ENCODE measurements at places on chromosomes 3 and 15.

DNA sequence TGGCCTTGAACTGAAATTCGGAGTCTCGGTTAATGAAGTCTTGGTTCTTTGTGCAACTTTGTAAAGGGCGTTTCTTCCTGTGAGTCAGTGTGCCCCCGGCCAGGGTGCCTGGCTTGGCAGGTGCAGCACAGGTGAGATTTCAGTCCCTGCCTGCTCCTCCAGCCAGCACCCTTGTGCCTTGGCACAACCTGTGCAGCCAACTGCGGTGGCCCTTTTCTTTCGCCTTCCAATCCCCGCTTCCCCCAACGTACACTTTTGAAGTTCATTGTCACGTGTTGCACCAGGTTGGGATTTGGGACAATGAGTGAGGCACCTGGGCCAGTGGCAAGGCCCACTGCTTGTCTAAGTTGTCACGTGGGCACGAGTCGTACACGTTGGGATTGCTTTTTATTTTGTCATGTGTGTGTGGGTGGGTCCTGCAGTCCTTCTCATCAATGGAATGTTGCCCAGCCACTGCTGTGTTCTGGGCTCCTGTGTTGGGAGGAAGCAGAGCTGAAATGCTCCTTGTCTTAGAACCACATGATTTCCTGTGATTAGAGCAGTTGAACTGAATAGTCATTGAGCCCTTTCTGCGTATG is 242.9 kb upstream of the BHLHE40 start:
- DNase-seq = no peak

GRCh38 chr3:144497452-144497851 is 525.8 kb downstream of the DIPK2A start:
- DNase-seq = no peak

DNA sequence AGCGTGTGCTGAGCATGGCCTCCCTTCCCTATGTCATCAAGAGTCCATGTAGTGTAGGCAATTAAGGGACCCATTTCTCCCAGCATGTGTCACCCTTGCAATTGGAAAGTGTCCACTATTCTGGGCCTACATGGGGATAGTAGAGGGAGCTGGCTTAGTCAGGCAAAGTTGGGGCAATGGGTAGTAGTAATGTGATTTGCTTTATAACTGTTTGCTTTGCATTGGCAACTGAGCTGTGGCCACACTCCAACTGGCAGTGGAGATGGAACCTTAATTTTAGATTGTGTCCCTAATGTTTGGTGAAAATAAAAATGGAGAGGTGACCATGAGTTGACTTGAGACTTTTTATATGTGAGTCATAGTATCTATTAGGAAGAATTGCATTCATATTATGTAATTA is 97.7 kb upstream of the SAMMSON start:
- no peak for DNase-seq

DNA sequence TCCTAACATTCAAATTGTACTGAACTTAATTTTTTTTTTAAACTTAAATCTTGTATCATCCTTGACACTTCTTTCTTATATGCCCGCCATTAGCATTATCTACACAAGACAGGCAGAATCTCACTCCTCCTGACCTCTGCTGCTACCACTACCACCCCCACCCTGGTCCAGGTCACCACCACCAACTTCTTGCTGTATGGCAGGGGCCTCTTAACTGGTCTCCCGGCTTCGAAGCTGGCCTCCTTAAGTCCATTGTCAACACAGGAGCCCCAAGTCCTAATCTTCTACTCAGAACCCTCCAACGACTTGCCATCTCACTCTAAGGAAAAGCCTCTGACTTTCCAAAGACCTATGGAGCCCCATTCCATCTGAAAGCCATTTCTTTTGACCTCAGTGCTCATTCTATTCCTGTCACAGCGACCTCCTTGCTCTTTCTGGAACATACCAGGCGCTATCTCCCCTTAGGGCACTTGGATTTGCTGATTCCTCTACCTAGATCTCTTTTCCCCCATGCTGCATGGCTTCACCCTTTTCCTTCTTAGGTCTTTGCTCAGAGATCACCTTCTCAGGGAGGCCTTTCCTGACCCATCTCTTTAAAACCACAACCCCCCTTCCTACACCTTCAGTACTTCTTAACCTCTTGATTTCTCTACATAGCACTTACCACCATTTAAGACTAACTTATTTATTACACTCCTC is 2.6 kb downstream of the PRC1 start:
- DNase-seq = no peak

DNA sequence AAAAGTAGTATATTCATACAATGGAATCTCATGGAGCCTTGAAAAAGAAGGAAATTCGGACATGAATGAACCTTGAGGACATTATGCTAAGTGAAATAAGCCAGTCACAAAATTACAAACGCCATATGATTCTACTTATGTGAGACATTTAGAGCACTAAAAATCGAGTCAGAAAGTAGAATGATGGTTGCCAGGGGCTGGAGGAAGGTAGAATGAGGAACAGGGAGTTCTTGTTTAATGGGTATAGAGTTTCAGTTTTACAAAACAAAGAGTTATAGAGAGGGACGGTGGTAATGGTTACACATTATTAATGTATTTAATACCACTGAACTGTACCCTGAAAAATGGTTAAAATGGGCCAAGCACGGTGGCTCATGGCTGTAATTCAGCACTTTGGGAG is 19.5 kb downstream of the UBXN7 start:
- DNase-seq = no peak

DNA sequence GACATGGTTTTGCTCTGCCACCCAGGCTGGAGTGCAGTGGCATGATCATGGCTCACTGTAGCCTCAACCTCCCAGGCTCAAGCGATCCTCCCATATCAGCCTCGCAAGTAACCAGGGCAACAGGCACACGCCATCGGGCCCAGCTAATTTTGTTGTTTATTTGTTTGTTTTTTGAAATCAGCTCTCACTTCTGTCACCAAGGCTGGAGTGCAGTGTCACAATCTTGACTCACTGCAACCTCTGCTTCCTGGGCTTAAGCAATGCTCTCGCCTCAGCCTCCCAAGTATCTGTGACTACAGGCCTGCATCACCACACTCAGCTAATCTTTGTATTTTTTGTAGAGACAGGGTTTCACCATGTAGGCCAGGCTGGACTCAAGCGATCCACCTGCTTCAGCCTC is 26.3 kb upstream of the PLCH1 start:
- no peak for DNase-seq

GRCh38 chr15:89143503-89144162 is 55.4 kb downstream of the ABHD2 start:
- no peak for DNase-seq

DNA sequence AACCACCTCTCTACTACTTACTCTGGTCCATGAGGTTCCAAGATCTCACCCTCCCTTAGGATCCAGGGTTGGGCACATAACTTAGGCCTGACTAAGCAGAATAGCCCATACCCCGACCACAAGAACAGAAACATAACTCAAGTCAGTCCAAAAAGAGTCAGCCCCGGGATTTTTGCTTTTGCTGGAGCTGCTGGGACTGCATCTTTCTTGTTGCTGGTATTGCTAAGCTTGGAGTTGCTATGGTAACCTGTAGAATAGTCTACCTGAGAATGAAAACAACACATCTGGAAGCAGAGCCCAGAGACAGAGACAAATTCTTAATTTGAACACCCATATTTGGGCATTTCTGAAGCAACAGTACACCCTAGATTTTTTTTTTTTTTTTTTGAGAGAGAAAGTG is 6.5 kb downstream of the RUBCN start:
- peak; percentile 59 for DNase-seq

DNA sequence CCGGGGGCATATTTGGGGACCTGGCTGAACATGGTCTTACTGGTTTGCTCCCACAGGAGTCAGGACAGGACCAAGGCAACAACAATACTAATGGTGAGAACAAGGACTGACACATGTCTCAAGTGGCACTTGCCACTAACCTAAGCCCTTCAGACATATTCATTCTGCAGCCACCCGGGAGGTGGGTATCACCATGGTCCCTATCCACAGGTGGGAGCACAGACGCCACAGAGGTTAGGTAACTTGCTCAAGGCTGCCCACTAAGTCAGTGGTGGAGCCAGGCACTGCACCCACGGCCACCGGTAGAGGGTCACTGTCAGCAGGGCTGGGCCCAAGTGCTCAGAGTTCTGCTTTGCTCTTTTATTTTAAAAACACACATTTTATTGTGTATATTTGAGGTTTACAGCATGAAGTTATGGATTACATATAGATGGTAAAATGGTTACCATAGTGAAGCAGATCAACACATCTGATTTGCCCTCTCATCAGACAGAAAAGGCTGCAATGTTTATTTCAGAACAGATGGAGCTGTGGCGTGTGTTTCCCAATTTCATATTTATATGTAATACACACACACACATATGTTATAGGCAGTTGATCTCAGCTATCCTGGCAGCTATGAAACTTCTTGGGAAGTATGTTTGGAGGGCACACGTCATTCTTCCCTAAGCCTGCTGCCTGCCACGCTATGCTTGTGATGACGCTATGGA is 30.0 kb upstream of the SLC41A3 start:
- DNase-seq = no peak

DNA sequence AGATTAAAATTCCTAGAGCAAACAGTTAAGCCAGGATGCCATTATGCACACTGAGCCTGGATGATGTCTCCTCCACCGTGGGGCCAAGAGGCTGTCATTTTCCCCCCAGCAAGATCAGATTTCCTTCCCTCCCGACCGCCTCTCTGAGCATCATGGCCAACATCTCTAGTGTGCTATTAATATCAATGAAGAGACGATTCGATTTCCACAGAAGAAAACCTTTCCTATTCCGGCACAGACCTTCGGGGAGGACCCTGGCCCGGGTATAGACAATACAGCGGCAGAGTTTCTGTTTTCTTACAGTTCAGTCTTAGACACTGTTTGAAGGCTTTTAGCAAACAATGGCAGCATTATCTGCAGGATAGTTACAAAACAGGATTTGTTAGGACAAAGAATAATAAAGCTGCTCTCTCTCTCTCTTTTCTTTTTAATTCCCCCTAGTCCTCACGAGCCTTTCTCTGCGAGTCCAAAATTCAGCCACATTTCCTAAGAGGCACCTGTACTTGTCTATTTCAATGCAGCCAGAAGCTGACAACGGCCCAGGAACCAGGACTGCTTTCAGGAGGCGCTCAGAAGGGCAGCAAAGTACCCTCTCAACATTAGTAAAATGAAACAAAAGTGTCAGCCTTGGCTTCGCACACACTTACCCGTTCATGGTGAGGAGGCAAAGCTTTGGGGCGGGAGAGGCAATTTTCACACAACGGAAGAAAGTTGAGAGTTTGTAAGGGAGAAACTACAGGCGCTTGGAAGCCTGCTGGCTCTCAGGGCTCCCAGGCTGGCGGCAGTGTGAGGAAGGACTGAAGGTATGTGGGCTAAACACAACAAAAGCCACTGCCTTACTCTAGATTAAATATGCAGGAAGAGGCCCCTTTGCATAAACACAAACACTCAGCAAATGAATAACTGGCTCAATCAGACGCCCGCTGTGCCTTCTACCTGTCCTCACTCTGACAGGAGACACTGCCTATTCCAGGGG is 278.0 kb downstream of the FOXP1 start:
- peak; percentile 31 for DNase-seq

DNA sequence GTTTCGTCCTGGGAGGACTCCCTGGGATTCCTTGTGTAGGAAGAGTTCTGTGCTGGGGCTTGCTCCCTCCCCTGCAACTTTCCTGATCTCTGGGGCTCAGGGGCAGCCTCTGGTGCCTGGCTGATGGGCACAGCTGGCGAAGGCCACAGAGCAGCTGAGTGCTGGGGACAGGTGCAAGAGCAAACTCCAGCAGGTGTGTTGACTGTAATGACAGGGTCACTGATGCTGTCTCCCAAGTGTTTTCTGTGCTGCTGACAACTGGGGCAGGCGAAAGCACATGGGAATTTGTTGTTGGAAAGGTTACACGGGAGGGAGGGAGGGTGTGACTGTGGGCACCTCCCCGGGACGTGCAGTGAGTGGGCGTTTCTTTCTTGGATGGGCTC is 21.6 kb downstream of the CPN2 start:
- DNase-seq = no peak

DNA sequence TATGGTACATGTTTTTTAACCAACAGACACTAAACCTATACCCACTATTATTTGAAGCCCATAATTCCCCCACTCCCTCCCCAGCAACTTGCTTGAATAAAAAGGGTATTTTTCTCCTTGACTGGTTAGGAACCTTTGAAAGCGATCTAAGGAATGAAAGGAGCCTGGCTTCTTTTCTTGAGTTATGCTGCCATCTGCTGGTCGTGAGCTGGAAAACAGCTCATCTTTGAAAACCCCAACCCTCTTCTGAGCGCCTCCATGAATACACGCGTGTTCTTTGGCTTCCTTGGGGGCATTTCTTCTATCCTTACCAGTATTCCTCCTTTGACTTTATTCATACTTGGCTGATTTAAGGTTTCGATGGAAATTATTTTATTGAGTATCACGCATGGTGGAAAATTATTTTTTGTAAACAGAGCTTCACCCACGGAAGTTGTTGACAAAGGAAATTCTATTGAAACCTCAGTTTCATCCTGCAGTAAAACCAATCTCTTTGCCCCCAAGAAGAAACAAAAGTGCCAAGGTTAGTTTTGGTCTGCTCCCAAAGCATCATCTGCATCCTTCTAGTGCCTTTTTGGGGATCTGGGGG is 171.6 kb downstream of the SV2B start:
- peak; percentile 43 for DNase-seq

DNA sequence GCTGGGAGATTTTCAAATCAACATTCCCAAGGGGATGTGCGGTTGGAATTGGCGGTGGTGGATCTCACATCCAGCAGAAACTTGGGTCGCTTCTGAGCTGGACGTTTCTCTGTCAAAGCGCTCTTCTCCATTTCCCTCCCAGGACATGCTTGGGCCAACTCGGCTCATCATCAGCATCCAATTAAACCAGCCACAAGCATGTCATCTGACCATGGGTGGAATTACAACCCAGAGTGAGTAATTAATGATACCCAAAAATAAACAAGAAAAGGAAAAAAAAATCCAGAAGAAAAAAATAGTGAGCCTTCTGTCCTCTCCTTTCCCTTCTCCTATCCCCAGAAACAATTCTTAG is 111.2 kb downstream of the XXYLT1 start:
- no peak for DNase-seq

DNA sequence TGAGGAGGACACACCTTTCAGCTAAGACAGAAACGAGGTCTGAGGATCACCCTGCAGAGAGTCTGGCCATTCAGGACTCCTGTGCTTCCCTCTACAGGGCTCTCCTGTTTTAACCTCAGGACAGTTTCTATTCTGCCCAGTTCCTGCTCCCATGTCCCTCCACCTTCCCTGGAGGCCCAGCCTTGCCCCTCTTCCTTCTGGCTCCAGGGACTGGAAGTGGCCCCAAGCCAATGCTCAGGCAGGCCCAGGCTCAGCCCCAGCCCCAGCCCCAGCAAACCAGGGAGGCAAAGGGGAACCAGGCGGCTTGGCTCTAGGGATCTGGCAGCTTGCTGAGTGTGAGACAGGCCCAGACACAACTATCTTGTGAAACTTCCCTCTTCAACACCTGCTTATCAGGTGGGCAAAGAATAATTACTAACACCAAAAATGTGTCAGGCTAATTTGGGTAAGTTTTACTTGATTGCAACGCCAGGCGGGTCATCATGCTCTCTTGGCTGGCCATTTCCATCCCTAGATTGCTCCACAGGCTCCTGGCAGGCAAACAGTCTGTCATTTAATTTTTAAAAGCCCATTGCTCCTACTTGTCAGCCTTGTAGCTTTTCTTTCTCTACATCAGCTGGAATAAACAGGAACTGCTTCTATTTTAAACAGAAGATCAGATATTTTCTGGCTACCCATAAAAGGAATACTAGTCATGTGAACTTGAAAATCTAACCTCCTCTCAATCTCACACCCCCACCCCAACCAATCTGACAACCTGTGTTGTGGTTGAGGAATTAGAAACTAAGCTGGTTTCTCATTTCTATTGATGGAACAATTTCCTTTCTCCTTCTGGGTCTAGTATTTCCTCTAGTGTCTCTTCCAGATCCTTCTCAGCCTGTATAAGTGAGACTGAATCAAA is 33.5 kb downstream of the UPK1B start:
- DNase-seq = no peak

- no peak for DNase-seq
These were observed 252.7 kb downstream of the EPHA3 start for GRCh38 chr3:89360156-89360555.
